Stimulated activated CD4-positive, alpha-beta T cell treated with anti-CD3 and anti-CD28 coated beads, Interleukin-1b, Interleukin-23, amount 100 ng/mL, for 24 hours (primary cell): ENCODE measurements at places on chromosomes 16 and 17.

DNA sequence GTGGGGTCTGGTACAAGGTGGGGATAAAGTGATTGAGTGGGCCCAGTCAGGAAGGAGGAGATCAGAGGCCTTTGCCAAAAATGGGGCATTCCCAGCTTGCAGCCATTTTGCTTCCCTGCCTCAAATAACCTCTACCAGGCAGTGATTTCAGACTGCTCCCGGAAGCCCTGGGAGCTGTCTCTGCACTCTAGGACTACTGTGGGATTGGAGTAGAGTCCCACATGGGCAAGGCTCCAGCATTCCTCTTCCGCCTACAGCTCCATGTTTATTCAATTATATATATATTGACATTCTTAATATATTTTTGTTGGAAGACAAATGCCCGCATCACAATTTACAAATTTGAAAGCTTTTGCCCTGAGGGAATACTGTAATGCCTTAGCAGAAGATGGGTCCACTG, 13.5 kb downstream of the SUPT6H start:
- no peak for DNase-seq

DNA sequence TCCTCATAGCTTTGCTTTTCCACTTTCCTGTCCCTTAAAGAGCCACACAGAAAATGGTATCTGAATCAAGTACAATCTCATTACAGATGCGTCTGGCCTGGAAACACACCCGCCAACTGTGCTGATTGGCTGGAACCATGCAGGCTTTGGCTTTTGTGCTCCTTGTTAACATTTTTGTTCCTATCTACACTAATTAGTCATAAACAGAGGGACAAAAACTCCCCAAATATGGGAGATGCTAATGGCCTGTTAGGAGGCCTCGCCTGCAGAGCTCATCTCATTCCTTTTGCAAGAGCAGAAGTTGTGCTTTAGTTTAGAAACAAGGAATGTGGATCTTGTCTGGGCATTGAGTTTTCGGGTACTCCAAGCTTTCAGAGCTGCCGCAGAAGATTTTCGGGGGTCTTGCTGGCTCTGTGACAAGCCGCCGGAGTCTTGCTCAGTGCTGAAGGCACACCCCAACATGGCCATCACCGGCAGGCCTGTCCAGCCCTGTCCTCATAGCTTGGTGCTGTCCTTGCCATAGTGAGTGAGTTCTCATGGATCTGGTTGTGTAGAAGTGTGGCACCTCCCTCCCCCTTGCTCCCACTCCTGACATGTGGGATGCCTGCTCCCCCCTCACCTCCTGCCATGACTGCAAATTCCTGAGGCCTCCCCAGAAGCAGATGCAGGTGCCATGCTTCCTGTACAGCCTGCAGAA, 69.8 kb downstream of the METRNL start:
- no peak for DNase-seq

DNA sequence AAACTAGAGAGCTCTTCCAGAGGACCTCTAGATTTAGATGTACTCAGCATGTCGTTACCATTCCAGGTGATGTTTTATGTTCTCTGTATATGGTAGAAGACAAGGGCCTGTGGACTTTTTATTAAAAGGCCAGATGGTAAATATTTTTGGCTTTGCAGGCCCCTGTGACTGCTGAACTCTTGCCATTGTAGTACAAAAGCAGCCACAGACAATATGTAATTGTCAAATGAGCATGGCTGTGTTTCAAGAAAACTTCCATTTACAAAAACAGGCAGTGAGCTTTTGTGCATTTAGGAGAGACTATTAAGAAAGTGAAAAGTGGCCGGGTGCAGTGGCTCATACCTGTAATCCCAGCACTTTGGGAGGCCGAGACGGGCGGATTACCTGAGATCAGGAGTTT, 4.6 kb downstream of the NIP7 start:
- DNase-seq: no peak

DNA sequence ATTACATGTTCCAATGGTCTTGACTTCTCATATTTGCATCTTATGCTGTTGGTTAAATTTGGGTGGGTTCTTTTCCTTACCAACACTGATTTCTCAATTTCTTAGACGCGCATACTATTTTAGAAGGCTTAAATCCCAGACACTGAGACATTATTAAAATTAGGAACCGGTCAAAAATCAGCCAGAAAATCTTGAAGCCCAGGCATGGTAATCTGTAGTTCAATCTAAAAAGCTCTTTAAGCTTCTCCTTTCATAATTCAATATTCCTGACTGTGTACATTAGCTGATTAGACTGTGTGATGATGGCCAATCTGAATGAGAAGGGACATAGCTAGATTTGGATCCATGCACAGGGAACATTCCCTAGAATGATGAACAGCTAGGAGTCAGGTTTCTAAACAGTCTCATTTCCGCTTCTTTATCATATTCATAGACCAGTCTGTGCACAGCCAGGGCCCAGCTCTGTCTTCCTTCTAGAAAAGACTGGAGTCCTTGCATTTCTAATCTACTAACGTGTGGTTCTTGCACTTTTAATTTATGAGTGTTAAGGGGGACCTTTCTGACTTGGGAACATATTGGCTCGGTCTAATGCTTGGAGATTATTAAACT, 189.3 kb downstream of the AATF start:
- no peak for DNase-seq

DNA sequence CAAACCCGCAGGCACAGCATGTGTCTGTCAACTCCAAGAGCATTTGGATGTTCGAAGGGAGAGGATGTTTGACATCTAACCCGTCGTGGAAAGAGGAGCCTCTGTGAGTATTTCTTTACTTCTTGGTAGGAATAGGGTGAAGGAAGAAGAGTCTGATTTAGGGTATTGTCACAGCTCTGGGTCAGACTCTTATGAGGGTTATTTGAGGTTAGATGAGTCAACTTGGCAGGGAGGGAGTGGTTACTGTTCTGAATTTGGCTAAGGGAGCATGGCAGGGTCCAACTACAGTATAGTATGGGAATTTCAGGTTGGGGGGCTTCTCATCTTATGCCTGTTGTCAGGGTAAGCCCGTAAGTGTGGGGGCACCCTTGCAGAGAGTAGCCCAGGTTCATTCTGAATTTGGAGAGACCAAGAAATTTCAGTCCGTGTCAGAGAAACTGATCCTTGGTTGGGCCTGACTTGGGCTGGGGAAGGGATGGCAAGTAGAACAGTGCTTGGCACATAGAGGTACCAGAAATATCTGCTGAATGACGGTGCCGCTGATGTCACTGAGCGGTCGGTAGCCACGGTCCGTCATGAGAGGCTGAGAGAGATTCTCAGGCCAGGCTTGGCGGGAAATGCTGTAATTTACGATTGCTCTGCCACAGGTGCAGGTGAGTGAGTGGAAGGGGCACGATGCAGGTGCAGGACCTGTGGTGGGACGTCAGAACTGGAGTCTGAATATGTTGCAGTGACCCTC, 43.2 kb downstream of the MYH3 start:
- DNase-seq: no peak
